LNCaP clone FGC (cell line): ENCODE measurements at places on chromosomes 16 and 17.
A peak's percentile ranks its signal among the peaks of the same experiment; 100 is the strongest.

- no peak for DNase-seq
Measured at GRCh38 chr16:67979955-67980678, at the start of gene DPEP3. Gene DPEP3 (minus strand): TSS chr16:67980499. CDS start chr16:67980380, 119 bp downstream.

DNA sequence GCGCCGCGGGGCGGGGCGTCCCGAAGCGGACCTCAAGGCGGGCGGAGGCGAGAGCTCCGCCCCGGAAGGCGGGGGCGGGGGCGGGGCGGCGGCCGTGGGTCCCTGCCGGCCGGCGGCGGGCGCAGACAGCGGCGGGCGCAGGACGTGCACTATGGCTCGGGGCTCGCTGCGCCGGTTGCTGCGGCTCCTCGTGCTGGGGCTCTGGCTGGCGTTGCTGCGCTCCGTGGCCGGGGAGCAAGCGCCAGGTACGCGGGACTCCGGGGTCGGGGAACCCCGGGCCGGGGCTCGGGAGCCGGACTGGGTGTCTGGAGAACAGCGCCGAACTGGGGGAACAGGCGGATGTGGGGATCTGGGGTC, at the start of gene TNFRSF12A:
Gene TNFRSF12A, plus strand, starts transcription at position 122 of the 357 bp plus-strand sequence. Its CDS starts 30 bp downstream, at position 152.
- no peak for DNase-seq

- DNase-seq: no peak
Measured at GRCh38 chr17:59001158-59001814, 105.4 kb downstream of the TRIM37 start.

GRCh38 chr16:78563905-78564304, 464.5 kb downstream of the WWOX start:
- no peak for DNase-seq

DNA sequence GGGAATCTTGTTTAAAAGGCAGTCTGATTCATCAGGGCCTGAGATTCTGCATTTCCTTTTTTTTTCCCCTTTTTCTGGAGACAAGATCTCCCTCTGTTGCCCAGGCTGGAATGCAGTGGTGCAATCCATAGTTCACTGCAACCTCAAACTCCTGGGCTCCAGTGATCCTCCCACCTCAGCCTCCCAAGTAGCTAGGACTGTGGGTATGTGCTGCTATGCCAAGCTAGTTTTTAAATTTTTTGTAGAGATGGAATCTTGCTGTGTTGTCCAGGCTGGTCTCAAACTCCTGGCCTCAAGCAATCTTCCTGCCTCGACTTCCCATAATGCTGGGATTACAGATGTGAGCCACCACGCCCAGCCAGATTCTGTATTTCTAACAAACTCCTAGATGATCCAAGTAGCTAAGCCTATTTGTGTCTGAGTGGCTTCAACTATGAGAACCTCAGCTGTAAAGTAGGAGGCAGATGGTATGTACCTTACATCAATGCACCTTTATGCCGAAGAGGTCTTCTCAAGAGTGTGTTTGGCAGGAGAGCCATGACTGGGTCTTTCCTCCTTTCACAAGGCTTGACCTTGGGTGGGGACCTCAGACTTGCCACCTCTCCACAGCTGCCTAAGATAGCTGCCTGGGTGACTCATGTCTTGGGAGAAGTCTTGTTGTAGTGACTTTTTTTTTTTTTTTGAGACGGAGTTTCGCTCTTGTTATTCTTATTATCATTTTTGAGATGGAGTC, 10.9 kb downstream of the LDAF1 start:
- no peak for DNase-seq

DNA sequence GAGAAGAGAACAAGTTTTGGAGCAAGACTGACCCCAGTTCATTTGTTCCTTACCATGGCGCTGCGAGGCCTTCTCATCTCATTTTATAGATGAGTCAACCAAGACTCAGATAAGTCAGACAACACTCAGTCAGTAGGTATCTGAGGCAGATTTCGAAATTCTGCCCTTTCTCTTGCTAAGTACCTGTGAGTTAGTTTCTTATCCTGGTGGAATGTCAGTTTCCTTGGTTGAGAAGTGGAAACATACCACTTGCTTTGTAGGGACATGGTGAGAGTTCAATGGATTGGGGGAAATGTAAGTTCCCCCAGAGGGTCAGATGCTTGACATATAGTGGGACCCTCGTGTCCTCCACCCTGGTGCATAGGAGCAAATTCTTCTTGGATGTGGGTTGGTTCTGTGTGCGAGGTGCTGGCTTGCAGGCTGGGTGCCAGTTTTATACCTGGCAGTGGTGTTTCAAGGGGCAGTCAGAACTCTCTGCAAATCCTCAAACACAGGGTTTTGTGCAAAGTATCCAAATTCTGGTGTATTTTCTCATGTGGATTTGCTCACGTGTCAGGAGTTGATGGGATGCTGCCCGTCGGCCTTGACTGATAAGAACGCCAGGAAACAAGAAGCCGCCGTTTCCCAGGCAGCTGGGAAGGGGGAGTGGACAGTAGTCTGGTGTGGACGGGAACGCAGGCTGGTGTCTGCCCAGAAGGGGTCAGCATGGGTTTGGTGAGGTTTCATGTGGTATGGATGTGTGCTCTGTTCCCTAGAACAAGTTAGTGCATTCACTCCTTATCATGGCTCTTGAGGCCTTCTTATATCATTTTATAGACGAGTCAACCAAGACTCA, 61.1 kb upstream of the CIBAR2 start:
- no peak for DNase-seq

DNA sequence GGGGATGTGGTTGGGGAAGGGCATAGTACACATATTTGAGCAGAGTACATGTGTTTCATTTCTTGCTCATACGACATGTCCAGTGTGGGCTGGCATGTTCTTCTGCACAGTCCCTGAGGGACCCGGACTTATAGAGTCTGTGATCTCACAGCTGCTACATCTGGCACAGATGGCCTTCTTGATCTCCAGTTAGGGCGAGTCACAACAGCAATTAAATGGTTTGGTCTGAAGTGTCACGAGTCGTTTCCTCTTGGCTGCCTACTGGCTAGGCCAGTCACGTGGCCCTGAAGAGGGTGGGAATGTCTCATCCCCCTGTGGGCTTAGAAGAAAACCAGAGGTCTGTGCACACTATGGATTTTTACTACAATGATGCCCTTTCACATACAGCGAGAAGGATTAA, 443.6 kb downstream of the WWOX start:
- no peak for DNase-seq

- no peak for DNase-seq
Measured at GRCh38 chr16:17222871-17223401, 247.8 kb downstream of the XYLT1 start.

- DNase-seq: no peak
Measured at GRCh38 chr16:86809458-86809955, 231.2 kb downstream of the FOXL1 start.

DNA sequence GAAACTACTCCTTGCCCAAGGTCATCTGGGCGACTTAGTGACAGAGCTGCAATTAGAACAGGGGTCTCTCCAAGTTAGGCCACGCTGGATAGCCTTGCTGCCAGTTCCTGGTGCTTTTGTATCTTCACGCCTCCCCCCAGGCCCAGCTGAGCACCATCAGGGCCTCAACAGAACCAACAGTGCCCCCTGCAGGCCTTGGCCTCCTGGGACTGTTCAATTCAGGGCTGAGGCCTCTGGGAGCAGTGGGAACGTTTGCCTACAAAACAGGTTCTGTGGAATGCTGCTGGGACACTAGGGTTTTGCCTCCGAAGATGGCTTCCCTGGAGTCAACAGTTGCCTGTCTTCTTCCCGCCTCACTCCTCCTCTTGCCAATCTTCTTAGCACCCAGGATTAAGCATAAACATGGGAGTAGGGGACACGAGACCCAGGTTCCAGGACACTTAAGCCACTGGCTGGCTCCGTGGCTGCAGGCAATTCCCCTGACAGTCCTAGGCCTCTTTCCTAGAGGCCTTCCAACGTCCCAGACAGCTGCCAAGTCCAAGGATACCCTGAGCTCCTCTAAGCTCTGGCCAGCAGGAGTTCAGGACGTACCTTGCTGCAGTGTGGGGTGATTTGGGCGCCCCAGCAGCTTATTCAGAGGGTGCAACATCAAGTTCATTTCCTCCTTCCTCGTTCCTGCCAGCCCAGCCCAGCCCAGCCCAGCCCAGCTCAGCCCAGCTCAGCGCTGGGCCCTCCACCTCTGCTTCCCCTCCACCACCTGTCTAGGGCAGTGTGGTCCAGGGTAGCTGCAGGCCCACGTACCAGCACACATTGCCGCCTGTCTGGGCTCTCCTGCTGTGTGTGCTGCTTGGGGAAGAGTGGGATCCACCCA, 246.6 kb upstream of the RPL38 start:
- peak; percentile 58 for DNase-seq

DNA sequence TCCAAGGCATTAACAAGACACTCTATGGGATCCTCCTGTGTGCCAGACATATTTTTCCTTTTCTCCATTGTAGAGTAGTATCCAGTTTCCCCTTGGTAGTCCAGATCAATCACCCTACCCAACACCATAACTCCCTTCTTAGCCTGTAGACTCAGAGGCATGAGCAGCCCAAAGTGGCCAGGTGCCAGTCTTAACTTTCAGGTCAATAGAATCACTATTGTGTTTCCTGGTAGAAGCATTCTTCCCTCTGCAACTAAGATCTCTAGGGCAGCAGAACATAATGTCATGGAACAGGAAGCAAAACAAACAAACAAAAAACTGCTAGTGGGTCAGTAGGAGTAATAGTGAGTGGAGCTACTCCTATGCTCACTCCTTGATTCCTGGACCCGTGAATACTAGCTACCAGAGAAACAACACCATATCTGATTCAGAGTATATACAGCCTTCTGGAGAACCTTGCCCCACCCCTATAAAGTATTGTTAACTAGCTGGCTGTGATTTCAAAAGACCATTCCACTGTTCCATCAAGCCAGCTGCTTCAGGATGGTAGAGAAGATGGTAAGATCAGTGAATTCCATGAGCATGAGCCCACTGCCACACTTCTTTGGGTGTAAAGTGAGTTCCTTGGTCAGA, 11.2 kb upstream of the CLEC19A start:
- no peak for DNase-seq

- no peak for DNase-seq
Measured at GRCh38 chr16:10664720-10665126, 30.0 kb downstream of the TEKT5 start.

DNA sequence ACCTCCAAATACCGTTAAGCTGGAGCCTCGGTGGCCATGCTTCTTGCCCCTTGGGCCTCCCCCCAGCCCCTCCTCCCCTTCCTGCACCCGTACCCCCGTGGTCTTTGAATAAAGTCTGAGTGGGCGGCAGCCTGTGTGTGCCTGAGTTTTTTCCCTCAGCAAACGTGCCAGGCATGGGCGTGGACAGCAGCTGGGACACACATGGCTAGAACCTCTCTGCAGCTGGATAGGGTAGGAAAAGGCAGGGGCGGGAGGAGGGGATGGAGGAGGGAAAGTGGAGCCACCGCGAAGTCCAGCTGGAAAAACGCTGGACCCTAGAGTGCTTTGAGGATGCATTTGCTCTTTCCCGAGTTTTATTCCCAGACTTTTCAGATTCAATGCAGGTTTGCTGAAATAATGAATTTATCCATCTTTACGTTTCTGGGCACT, 928 bp downstream of the HBA1 start:
- no peak for DNase-seq

GRCh38 chr17:9760266-9760665, 31.1 kb downstream of the DHRS7C start:
- no peak for DNase-seq

GRCh38 chr17:80034791-80035686, 633 bp downstream of the TBC1D16 start:
- DNase-seq: no peak

GRCh38 chr16:26220894-26221293, 529.1 kb downstream of the HS3ST4 start:
- no peak for DNase-seq

DNA sequence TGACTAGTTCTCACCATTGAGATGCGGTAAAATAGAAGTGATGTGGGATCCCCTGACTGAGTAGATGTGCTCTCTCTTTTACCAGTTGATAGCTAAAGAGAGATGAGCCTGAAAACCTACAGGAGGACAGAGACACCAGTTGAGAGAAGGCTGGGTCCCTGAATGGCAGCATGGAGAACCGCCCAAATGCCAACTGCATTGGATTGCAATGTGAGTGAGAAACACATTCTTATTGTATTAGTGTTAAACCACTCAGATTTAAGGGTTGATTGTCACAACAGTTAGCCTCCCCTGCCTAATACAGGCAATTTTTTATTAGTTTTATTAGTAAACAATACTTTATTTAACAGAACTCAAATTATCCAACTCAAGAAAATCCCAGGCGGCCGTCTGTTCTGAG, 61.2 kb downstream of the SPACA3 start:
- no peak for DNase-seq

GRCh38 chr17:7213895-7214299, 5.7 kb downstream of the DLG4 start:
- DNase-seq: peak; percentile 63

DNA sequence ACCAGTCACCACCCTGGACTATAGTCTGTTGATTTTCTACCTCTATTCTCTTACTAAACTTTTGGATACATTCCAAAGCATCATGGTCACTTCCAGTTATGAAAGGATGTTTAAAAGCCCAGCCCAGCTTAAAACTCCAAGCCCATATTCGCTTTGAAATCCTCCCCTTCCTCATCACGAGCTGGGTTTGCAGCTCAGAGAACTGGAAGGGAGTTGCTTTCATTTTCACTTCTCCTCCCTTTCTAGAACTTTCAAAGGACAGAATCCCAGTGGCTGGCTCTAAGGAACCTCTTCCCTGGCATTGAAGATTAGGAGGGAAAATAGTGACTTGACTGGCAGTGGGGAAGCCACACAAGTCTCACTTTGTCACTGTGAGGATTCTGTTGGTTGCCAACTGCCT, 100.1 kb upstream of the DYNLRB2 start:
- DNase-seq: no peak

DNA sequence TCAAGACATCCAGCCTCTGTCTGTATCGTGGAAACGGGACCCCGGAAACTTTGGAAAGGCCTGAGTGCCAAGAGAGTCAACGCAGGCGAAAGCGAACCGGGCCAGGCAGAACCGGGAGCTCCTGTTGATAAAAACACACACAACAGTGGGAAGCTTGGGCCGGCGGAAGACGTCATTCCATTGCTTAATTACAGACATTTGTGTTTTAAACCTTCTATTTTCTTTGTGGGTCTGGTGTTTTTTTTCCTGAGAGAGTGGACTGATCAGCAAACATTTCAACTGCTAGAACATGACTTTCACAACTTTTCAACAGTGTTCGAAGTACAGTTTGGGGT, 878 bp upstream of the RNF157 start:
- DNase-seq: no peak

DNA sequence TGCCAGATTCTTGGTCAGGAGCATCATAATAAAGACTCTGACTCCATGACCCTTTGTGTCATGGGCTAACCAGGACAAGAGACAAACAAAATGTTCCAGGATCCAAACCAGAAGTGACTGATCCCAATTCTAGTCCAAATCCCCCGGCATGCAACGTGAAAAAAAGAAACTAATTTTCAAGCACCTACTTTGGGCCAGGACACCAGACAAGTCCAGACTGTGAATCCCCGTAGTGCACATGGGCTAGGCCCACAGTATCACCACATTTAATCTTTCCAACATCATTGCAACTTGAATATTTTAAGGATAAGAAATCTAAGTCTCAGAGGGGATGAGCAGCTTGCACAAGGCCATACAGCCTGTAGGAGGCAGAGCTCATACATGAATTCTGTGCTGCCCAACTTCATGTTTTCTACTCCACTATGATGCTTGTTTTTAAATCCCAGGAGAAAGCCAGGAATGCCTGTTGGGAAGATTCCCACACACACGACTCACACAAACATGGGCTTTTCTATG, 365.7 kb downstream of the NPIPA8 start:
- no peak for DNase-seq
